ENCODE measurements at places on chromosomes 3 and 15. TPM values are rescaled to one million over a fixed set of nuclear protein-coding genes. Genes with fewer than 3 reads are reported as not detected.

MUC13 gene
- 0.04 TPM for total RNA-seq

DNA sequence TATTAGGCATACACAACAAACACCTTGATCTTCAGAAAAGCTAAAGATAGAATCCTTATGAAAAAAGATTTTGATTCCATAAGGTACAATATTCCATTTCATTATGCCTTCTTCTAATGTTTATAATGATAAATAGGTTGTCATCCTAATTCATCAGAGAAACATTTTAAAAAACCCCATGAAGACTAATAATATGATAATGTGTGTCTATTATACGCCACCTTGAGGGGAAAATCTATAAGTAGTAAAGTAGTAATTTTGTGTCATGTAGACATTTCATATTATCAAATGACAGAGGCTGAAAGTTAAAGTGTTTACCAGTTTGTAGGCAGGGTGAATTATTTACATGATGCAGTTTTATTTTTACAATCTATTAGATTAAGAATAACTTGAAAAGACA lies 524.3 kb downstream of the GBE1 start:
- DNase-seq, result no peak

GRCh38 chr3:98647197-98647596 lies 53.8 kb upstream of the CPOX start:
- DNase-seq, result no peak

MNS1 gene
- 0.52 TPM for total RNA-seq

SLC24A5 gene
- total RNA-seq, result 0.11 TPM

BLOC1S6 gene
- total RNA-seq, result 34.8 TPM

GRCh38 chr3:188976407-188976806 lies 195.4 kb upstream of the TPRG1 start:
- no peak for DNase-seq

- DNase-seq, result no peak
These were observed 519.8 kb upstream of the GOLIM4 start for GRCh38 chr3:168615493-168616020.

GRCh38 chr3:190336516-190337189 lies 14.4 kb upstream of the CLDN1 start:
- no peak for DNase-seq

DNA sequence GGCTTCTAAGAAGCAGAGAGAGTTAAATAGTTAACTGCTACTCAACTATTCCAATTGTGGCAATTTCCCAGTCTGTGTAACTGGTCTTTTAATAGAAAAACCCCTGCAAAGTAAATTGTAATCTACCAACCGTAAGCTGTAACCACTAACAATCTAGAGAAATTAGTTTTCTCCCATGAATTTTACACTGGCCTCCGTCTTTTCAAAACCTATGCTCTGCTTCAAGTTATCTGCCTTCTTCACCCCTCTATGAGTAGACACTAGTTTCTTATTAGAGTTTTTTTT lies 42.6 kb downstream of the LRRFIP2 start:
- no peak for DNase-seq

CAPN3 gene
- not detected for total RNA-seq

GRCh38 chr3:40258555-40258954 lies 51.0 kb upstream of the EIF1B start:
- DNase-seq, result peak; percentile 33

GRCh38 chr3:136949708-136950107 lies 8.1 kb upstream of the IL20RB start:
- no peak for DNase-seq

DNA sequence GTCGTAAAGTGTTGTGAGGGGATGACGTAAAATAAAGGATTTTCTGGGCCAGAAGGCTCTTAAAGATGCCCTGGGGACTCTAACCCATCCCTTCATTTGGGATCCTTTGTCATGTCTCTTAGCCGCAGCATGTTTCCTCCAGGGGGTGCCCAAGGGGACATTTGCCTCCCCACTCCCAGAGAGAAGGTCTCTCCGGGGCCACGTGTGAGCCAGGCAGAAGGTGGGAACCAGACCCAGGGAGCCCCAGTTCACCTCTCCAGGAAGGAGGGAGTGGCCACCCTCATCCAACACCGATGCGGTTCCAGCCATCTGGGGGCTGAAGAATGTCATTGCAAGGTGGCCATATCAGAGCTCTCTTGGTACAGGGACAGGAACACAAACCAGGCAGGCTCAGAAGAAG lies 25.2 kb downstream of the ST8SIA2 start:
- DNase-seq, result no peak

MUSTN1 gene
- total RNA-seq, result 0.63 TPM
